ENCODE measurements at places on chromosomes 5 and 9.
A peak's percentile ranks its signal among the peaks of the same experiment; 100 is the strongest.

DNA sequence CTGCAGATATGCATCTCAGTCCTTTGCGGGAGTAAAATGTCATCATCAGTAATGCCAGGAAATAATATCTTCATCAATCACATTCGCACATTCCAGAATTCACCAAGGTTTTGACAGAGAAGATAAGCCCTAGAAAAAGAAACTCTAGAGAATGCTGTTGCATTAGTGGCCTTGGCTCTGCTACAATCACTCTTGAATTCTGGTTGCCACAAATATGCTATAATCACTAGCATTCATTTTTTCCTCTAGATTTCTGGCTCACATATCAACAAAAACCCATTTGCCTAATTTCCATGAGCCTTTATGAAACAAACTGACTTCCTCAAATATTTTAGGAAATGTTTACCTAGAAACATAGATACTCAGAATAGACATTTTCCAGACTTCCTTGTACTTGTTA is 653.4 kb downstream of the ANXA1 start:
- no peak for DNase-seq

- no peak for DNase-seq
Measured at GRCh38 chr5:144467792-144468191, 297.1 kb downstream of the KCTD16 start.

DNA sequence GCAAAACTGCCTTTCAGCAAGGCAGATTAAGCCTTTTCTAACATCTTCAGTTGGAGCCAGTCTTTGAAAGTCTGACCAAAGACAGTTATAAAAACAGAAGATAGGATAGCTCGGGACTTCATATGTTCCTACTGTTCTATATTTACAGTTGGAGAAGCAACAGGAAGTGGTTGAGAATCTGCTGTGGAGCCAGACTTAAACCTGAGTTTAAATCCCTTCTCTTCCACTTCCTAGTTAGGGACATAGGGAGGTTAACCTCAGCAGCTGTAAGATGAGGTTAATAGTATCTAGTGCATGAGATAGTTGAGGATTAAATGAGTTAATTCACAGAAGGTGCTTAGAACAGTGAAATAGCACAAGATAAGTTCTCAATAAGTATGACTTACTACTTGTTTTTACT is 84.5 kb upstream of the FREM1 start:
- DNase-seq, result no peak

DNA sequence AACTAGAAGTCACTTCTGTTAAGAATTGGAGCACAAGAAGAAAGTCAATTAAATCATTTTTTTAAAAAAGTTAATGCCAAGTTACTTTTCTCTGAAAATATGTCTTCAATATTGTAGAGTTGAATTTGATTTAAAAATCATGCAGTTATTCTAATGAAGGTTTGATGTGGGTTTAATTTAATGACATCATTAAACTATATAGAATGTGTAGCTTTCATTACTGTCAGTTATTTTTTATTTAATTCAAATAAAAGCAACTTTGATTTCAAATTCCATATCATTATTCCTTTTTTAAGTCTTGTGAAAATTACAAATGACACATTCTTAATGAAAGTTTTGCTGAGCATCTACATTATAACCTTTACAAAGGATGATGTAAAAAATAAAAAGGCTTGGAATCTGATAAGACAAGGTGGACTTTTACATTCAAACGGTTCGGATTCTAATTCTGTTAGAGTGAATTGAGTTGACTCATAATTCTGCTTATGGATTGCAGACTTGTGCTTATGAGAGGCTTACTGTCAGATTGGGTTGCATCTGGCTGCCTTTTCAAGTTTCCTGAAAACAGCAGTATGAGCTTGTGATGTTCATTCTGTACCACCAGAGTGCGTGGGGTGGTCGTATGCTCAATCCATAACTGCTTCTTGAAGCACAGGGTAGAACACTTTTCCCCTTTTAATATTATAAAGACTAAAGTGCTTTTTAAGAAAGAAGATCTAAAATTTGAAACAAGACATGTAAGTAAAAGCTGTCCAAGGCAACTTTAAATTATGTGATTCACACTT is 253.0 kb upstream of the ARRDC3 start:
- no peak for DNase-seq

DNA sequence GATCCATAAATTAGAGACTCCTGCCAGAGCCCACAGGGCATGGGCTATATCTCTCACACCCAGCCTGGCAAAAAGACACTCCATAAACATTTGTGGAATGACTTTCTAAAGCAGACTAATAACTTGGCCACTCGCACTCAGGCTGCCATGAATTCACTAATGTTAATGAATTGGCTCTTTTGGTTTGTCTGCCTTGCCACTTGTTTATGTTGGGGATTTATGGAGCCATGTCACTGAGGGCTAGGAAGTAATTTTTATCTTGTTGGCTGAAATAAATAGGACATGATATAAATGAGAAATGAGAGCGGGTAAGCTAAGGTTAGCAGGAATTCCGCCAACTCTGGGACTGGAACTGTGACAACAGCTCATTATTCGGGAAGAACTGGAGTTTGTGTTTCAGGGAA is 55.2 kb downstream of the DROSHA start:
- DNase-seq, result no peak

DNA sequence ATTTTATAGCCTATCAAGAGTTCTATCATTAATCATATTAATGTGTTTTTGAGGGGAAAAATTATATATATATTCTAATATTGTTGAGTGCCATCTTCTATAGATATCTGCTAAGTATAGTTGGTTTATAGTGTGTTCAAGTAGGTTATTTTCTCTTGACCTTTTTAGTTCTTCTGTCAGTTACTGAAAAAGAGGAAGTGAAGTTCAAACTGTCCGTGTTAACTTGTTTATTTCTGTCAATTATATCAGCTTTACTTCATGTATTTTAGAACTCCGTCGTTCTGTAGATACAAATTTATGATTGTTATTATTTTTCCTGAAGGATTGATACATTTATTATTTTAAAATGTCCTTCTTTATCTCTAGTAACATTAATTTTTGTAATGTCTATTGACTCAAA is 1209.1 kb downstream of the CDH12 start:
- DNase-seq, result no peak

DNA sequence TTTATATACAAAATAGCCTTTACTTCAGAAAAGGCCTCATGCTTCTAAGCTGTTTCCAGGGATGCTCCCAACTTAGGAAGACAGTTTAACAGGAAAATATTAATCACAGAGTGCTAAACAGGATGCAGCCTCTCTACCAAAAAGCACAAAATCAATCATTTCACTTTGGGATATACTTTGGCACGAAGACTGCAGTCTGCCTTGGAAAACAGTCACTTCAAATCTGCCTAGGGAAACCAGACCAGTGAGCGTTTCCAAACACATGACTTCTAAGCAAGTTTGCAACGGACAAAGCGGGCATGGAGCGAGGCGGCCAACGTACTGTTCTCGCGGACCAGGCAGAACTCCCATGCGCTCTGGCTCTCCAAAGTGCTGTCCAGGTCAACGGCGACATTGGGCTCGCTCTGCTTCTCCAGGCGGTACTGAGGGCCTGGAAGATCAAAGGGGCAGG is 201.0 kb downstream of the MAPKAP1 start:
- no peak for DNase-seq

DNA sequence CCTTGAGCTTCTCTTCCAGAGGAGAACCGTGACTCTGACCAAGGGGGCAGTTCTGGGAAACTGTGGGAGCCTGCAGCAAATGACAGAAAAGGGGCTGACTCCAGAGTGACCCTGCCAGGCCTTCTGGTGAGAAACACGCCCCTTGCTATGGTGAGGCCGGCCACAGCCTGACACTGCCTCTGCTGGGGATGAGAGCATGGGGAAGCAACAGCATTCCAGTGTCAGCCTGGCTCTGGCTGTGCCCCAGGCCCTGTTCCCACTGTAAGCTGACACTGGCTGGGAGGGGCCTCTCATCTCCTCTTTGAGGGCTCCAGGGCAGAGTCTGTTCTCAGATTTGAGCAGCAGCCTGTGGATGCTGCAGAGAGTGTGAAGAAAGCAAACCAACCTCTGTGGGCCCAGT is 180.0 kb upstream of the IL12B start:
- no peak for DNase-seq

DNA sequence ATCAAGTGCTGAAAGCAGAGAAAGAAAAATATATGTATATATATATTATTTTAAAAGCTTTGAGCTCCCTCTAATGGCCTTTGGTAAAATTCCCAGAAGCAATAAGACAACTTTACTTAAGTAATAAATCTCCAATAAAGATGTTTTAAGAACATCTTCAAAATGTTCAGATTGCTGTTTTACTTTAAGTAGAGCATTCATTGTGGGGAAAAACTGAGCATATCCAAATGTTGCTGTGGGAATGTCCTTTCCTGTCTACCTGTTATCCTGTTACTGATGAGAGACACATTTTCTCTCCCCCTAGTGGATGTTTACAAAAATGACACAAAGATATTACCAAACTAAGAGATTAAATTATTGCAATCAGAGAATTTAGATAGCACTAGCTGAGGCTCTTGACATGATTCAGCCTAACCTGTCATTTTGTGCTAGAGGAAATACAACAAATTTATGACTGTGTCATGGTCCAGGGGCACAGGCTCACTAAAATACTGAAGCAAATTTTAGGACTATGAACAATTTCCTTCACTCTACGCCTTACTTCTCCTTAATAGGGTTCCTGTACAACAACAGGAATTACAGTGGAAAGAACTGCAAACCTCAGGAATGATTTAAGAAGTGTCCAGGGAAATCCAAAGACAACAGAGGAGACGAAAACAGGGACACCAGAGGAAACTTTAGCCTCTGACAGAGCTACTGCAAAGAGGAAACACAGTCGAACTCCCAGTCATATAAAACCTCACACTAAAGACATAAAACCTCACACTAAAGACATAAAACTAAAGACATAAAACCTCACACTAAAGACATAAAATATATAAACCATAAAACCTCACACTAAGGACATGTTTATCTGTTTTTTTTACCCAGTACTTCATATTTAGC is 24.3 kb upstream of the PRRC1 start:
- DNase-seq, result peak; percentile 31

GRCh38 chr9:81335879-81336421 is 353.4 kb downstream of the TLE1 start:
- DNase-seq, result no peak

GRCh38 chr9:135039916-135040645 is 47.4 kb upstream of the OLFM1 start:
- no peak for DNase-seq

GRCh38 chr9:135163023-135163780 is 75.7 kb downstream of the OLFM1 start:
- no peak for DNase-seq

DNA sequence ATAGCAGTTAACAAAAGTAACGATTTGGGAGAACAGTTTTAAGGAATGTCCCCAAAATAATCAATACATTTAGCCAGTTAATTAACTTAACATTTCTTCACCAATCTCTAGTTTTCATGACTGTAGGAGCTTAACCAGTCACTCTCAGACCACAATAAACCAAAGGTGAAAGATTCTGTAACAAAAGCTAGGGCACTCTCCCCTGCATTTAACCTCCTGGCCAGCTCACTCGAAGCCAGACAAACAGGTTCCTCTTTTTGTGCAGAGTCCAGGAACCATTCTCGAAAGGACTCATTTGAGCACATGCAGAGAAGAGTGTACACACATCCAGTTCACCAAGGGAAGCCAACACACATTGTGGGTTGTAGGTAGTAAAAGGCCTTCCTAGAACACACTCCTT is 6.5 kb downstream of the IL7R start:
- DNase-seq, result no peak
